ENCODE measurements at places on chromosomes 7 and 10.

DNA sequence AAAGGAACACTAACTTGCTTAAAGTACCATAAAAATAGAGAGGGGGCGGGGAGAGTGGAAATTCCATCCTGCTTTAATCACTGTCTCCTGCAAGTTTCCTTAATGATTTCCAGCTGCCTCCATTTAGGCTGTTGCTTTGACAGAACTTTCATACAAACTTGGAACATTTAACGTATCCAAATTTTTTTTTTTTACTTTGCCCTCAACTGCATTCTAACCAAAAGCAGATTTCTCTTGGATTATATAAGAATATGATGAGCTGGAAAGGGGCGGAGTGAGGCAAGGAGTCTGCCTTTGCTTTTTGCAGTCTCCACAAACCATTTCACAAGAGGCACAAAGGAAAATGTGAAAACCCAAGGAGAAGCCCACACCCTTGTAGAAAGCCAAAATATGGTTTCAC lies 46.6 kb upstream of the COL1A2 start:
- DNase-seq, result no peak

DNA sequence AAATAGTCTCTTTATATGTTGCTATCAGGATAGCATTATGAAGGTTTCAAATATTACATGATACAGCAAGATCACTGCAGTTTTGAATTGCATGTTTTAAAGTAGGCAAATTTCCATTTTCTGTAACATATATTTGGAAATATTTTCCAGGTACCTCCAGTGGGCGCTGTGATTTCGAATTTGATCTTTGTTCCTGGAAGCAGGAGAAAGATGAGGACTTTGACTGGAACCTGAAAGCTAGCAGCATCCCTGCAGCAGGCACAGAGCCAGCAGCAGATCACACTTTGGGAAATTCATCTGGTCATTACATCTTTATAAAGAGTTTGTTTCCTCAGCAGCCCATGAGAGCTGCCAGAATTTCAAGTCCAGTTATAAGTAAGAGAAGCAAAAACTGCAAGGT lies 299.0 kb downstream of the MALRD1 start:
- no peak for DNase-seq

DNA sequence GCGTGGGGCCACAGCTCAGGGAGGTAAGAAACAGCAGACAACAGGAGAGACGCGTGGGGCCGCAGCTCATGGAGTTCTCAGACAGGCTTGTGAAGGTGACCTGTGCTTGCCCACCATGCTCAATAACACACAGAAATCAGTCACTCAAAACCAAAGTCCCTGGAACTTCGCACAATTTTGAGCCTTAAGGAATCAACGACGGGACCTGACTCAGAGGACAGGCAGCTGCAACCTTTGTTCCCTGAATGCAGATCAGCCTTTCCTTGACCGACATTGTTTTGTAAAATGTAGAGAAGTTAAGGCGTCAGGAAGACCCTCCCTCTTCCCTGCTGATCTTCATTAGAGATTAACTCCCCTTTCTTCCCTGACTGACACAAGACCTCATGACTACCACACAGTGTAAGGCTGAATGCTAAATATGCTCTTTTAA lies 8.5 kb upstream of the KNDC1 start:
- DNase-seq, result no peak

DNA sequence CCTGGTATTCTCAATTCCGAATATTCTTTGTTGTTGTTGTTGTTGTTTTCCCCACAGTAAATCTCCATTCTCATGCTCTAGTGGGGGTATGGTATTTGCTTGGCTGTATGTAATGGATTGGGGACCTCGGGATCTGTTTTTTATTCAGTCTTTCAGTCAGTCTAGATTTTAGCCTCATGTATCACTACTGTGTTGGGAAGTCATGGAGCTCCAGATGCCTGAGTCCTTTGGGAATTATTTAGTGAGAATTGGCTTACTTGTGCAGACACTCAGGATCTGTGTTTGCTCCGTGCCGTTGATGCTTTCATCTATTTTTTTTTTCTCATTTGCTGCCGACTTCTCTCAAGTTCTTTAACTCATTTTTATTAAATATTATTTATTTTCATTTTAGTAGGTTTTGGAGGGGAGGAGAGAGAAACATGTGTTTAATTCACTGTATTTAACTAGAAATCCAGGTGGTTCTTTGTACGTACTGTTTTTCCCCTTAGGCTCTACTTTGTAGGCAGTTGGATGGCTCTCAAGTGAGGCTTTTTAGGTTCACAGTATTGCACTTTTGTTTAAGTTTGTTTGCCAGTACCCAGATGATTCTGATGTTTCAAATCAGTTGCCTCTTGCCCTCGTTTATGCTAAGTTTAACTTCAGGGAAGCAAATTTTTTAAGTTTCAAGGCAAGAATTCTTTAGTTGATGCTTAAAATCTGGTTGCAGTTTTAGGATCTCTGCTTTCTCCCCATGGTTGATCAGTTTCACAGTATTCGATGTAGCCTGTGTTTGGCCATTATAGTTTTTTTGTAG lies 36.9 kb downstream of the ZNRF2 start:
- no peak for DNase-seq

DNA sequence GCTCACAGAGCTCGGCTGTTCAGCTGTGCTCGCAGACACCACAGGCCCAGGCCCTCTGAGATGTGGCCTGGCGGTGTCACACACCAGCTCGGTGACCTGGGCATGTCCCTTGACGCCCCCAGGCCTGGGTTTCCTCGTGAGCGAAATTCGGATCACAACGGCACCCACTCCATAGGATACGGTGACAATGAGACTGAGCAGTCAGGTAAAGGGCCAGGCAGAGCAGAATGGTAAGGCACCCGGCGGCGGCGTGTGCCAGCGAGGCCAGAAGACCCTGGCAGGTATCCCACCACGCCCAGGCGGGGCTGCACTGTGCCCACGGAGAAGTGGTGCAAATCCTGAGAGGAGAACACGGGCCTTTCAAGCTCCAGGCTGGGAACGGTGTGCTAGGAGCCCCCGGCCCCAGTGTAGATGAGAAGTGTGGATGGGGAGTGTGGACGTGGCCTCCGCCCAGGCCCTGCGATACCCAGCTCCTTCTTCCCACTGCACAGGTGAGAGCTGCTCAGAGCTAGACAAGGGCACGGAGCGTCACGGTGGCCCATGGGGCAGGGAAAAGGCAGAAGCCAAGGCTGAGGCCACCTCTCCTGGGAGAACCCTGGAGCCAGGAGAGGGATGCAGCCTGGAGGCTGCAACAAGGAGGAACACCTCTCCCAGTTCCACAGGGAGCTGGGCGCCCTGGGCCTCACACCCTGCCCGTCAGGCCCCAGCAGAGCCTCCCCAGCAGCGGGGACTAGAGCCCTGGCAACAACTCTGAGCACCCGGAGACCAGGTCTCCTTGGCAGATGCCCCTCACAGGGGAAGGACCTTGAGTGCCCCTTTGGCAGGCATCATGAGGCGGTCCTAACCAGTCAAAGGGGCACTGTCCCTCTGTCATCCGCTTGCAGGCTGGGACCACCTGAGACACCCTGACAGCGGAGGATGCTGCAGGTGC lies 219.1 kb downstream of the MAD1L1 start:
- no peak for DNase-seq

- DNase-seq, result peak; percentile 6
Measured at GRCh38 chr7:131424219-131424822, 96.6 kb downstream of the MKLN1 start.

- DNase-seq, result no peak
Measured at GRCh38 chr10:89520706-89521105, 14.7 kb downstream of the SLC16A12 start.

- DNase-seq, result no peak
Measured at GRCh38 chr7:80277434-80278427, 143.1 kb downstream of the GNAI1 start.

DNA sequence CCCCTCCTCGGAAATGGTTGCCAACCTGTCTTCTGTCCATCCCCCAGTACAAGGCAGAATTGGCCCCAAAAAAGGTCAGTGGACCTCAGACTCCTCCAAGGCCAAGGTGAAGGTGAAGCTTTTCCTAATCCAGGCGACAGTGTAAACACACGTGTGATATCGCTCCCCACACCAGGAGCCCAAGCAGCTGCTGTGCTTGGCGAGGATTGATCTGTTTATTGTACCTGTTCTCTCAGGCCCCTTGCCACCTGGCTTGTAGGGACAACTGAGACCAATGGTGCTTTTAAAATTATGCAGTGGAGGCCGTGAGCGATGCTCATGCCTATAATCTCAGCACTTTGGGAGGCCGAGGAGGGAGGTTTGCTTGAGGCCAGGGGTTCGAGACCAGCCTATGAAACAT lies 66.1 kb upstream of the GTF2IRD1 start:
- no peak for DNase-seq

- no peak for DNase-seq
Measured at GRCh38 chr7:20777377-20778062, 9.2 kb downstream of the SP8 start.

DNA sequence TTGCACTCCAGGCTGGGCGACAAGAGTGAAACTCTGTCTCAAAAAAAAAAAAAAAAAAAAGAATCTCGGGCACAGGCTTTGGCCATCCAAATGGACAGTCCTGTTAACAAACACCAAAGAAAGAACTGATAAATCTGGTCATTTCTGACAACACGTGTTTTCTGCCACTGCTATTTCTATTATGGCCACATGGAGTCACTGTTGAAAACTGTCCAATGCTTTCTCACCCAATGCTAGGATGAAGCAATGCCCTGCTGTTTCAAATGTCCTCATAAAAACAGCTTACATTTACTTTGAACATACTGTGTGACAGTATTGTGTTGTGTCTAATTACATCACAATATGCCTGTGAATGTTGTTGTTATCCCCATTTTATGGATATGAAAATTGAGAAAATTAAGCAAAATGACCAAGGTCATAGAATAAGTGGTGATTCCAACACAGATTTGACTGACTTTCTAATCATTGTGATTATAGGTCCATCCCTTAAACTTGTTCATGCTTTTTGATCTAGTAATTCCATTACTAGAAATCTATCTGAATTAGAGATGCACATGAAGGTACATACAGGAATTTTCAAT lies 19.9 kb upstream of the MAP3K8 start:
- peak; percentile 60 for DNase-seq

DNA sequence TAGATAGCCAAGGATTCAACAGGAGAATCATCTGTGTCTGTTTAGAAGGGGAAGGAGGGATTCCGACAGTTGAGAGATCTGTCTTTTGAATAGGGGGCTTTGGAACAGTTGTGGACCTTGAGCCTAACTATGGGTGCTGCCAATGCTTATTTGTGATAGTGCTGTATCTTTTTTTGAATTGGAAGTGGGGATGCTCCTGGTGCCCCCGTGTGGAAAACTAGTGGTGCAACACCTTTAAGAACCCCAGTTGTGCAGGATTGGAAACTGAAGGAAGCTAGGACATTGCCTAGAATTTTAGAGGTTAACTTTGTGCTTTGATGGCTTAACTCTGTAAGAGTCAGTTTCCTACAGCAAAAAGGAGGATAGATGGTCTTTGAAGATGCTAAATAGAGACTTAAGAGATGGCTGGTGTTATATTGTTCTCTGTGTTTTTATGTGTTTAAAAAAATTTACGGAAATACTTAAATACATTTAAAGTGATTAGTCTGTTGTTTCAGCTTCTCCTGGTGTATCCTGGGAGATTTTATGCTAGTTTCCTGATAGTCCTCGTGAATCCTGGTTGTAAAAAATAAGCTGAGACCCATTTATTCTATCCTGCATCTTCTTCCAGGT lies 69.3 kb downstream of the AP3M1 start:
- peak; percentile 34 for DNase-seq

DNA sequence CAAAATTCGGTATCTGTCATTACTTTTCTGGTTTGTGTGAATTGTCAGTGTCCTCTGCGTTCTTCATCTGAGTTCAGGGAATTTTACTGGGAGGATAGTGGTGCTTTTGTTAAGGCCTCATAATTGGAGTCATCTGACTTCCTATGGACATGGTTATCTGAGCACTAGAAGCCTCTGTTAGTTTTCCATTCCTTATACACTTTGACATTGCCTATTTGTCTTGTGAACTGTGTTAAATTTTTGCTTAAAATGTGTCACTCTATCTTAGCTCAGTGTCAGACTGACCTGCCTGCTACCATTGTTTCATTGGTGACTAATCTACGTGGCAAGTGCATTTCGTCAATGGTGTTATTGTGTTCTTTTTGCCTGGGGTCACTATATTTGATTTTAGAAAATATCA lies 253.3 kb downstream of the SEMA3A start:
- DNase-seq, result no peak

DNA sequence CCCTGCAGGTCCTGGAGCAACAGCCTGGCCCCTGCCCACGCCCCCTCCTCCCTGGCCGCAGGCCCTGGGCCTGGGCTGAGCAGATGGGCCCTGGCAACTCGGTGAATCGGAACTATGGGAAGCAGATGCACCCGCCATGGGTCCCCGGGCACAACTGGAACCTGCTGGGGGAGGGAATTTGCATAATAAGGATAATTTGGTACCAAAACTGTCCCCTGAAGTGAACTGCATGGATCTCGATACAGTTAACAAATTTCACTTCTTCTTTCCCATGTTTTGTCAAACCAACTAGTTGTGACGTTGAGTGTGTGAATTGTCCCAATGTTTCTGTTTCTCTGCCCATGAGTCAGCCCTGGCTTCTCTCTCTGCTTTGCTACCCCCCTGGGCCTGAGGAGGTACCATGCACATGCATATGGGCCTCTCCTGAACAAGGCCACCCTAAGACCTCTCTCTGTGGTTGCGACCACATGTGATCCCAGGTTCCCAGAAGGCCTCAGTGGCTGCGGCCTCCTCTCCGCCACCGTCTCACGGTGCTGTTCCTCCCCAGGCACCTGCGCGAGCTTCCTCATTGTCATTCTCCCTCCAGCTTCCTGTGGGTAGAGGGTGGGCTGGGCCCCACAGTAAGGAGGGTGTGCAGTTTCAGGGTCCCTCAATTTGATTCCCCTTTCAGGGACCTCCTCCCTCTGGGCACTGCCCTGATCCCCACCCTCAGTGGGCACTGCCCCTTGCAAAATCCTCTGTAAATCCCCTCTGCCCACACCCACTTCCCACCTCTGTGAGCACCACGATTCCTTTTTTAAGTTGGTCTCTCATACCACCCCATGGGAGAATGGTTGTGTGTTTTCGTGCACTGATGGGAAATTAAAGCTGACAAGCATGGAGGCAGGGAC lies 40.0 kb downstream of the FIGNL1 start:
- no peak for DNase-seq

DNA sequence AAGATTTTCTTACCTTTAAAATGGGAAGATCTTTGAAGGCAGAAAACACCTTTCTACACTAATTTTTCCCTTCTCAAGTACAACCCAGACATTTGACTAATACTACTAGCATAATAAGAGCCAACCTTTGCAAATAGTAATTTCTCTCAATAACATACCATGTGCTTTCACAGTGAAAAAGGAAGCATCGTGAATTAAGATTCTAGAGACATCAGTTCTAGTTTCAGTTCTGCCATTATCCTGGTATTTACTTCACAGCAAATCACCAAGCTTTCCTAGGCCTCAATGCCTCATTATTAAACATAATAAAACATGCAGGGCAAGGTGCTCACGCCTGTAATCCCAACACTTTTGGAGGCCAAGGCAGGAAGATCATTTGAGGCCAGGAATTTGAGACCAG lies 24.9 kb downstream of the GSAP start:
- DNase-seq, result no peak

Measured in GF-D8 (cell line).